ENCODE measurements at places on chromosomes 4 and X. TPM values are rescaled to one million over a fixed set of nuclear protein-coding genes. Genes with fewer than 3 reads are reported as not detected.
A peak's percentile ranks its signal among the peaks of the same experiment; 100 is the strongest.

The PCDH10 gene
- total RNA-seq, result 0.17 TPM

The GPR50 gene
- not detected for total RNA-seq

The CCKAR gene
- total RNA-seq, result 0.05 TPM

The KCND1 gene
- 7.1 TPM for total RNA-seq

The PHOX2B gene
- total RNA-seq, result not detected

The MCF2 gene
- total RNA-seq, result not detected

The NR3C2 gene
- total RNA-seq, result 5.2 TPM

The RADX gene
- 5.0 TPM for total RNA-seq

The TDO2 gene
- total RNA-seq, result 0.05 TPM

The SERPINA7 gene
- total RNA-seq, result not detected

The PRDM8 gene
- total RNA-seq, result 1.7 TPM

The ATOH1 gene
- not detected for total RNA-seq

The MAGEA2 gene
- not detected for total RNA-seq

The SLC25A6 gene
- 81.4 TPM for total RNA-seq

DNA sequence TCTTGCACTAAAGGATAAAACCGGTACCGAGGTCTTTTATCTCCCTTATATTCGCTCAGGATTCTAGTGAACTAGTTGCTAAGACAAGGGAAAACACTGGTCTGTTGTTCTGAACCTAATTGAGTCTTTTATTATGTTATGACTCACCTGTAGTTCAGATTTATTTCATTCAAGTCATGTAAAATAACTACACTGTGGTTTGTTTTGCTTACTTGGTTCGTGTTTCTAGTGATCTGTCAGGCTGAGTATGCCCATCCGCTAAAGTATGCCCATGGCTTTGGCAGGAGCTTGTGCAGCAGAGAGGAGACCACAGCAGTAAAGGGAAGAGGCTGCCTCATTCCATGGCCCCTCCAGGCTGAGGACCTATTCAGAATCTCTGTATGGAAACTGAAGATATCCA lies 126.1 kb downstream of the AFF1 start:
- DNase-seq, result peak; percentile 99

- peak; percentile 98 for DNase-seq
These were observed 904.9 kb upstream of the EPHA5 start for GRCh38 chr4:66575008-66575696.

DNA sequence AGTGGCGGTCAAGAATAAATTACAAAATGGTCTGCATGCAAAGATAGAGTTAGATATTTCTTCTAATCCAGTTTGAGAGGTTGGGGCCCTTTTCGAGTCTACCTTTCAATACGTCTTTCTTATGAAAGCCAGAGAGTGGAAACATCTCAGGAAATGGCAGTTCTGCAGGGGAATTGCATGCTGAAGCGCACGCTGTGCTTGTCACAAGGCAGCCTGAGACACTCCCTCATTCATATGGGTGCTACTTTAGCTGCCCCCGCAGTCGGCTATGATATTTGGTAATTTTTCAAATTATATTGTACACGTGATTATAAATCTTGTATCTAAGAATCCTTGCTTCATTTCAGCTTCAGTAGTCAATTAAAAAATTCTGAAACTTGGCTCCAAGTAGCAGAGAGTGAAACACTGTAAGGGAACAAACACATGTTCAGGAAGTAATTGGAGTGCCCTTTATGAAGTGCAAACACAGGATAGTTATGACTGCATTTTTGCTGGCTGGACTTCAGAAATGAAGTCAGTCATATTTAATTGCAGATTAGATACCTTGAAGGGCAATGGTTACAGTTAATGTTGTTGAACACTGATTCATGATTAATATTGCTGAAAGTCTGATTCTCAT lies 145.5 kb upstream of the NAP1L5 start:
- DNase-seq, result no peak

DNA sequence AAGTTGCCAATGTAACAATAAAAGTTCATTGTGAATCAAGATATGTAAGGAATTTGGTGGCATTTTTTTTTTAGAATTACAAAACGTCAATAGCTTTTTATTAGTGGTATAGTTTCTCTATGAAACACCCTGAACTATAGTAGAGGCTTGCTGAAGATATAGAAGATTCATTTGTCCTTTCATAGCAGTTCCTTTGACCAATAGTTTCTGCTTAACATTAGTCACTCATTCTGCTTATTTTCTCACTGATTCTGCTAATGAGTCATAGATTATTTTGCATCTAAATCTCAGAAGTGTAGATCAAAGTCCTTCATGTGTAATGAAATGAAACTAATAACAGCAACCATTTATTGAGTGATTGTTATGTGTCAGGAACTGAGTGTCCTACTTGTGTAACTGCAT lies 205.0 kb upstream of the TET2 start:
- DNase-seq, result peak; percentile 92

DNA sequence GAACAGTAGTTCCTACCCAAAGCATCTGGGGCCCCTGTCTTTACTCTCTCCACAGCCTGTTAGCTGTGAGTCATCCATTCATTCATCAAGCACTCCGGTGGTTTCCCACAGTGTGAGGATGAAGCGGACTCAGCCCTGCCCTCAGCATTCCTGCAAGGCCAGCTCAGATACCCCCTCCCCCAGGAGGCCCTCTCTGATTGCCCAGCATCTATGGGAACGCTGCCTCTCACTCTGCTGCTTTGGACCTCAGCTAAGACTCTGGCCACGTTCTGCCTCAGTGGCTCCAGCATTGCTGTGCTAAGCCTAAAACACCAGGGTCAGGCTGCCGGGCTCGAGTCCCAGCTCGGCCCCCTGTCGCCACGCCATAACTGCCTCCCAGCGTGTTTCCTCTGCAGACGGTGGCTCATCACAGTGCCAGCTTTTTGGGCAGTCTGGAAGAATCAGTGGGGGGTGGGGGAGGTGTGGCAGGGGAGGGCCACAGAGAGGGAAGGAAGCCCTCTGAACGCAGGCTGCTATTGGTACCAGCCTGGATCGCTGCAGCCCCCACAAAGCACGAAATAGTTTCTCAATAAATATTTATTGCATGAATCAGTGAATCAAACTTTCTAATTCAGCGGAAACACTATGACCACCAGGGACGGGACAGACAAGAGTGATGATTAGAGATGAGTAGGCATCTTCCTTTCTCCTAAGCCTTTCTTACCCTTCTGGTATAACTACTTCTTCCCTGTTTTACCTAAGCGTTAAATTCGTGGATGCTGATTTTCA lies 74.4 kb downstream of the SORCS2 start:
- DNase-seq, result peak; percentile 89

GRCh38 chr4:94976371-94977011 lies 218.7 kb downstream of the BMPR1B start:
- DNase-seq, result peak; percentile 73

GRCh38 chr4:18366892-18367291 lies 345.3 kb upstream of the LCORL start:
- peak; percentile 38 for DNase-seq

GRCh38 chr4:186851291-186852072 lies 127.8 kb upstream of the FAT1 start:
- no peak for DNase-seq

GRCh38 chrX:154873329-154873728 lies 12.8 kb upstream of the F8A1 start:
- DNase-seq, result no peak

GRCh38 chrX:83145876-83146275 lies 362.2 kb upstream of the POU3F4 start:
- no peak for DNase-seq

GRCh38 chr4:76256968-76257367 lies 5.4 kb downstream of the FAM47E start:
- no peak for DNase-seq

DNA sequence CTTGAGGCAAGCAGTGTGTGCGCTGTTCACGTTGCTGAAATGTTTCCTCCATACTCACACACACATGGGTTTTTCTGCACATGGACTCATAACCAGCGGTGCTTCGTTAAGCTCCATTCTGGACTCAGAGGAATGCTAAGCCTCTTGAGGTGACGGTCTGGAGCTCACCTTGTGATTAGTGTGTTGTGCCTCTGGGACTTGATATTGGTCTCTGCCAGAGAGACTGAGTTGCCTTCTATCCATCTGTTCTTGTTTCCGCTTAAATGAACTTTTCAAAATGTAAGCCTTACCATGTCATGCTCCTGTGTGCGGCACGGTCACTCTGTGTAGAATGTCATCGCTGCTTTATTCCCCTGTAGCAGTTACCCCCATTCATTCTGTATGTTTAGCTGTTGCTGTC lies 42.5 kb downstream of the ADD1 start:
- DNase-seq, result no peak

DNA sequence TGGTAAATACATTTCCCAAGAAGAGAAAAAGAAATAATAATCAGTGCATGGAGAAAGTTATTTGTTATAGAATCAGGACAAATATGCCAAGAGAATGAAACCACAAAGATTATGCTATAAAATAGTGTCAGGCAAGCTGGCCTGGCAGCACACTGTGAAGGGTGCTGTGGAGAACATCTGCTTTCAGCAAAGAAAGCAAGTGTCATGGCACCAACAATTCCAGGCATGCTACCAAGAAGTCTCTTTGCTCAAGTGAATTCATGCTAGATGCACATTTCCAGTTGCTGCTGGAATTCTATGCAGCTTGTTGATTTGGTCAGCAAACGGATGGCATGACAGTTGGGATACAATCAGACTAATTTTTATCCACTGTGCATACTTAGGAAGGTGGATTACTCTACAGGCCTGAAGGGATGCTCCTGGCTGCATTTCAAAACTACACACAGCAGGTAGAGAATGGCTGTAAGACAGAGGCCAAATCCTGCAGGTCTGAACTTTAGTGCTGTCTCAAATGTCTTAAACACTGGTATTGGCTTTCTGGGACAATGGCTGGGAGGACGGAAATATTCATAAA lies 154.6 kb upstream of the FAT1 start:
- DNase-seq, result no peak

DNA sequence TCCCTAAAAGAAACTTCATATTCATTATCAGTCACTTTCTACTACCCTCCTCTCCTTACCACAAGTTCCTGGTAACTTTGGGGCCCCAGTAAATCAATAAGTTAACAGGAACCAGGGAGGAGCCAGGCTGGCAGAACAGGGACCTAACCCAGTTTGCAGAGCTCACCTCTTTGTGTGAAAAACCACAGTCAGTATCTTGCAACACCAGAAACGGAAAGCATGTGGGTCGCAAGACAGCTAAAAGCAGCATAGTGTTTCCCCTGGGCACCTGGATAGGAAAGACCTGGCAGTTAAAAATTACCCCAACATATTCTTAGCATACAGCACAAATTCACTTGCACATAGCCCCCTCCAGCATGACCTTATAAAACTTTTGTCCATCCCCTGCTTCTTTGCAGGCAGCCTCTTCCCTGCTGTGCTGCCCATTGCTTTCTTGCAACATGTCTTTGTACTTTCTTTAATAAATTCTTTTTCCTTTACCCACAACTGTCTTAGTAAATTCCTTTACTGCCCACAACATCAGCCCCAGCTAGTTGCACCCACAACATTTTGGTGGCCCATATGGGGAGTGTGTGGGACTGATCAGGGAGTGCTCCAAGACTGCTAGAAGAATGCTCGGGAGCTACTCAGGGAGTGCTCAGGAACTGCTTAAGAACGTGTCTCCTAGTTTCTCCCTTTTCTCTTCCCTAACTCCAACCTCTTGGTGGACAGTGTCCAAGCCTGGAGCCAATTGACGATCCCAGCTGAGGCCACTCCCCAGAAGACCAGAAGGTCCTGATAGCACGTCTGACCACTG lies 83.4 kb downstream of the MSN start:
- no peak for DNase-seq

DNA sequence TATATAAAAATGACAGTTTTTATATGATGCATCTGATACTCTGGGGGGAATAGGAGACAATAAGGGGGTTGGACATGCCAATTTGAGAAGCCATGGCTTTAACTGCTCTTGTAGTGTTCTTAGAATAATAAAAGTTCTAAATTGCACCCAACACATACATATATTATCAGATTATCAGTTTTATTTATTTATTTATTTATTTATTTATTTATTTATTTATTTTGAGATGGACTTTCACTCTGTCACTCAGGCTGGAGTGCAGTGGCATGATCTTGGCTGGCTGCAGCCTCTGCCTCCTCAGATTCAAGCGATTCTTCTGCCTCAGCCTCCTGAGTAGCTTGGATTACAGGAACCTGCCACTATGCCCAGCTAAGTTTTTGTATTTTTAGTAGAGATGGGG lies 356.8 kb downstream of the TLL1 start:
- DNase-seq, result no peak

- no peak for DNase-seq
These were observed 148.7 kb upstream of the KIT start for GRCh38 chr4:54509057-54509456.

GRCh38 chrX:102930990-102931756 lies 5.9 kb upstream of the RAB40AL start:
- DNase-seq, result no peak

GRCh38 chrX:124250835-124251437 lies 81.5 kb upstream of the TEX13D start:
- DNase-seq, result no peak
